ENCODE measurements at places on chromosomes 3 and 15. TPM values are rescaled to one million over a fixed set of nuclear protein-coding genes. Genes with fewer than 3 reads are reported as not detected.

Gene CD200
- total RNA-seq = not detected

DNA sequence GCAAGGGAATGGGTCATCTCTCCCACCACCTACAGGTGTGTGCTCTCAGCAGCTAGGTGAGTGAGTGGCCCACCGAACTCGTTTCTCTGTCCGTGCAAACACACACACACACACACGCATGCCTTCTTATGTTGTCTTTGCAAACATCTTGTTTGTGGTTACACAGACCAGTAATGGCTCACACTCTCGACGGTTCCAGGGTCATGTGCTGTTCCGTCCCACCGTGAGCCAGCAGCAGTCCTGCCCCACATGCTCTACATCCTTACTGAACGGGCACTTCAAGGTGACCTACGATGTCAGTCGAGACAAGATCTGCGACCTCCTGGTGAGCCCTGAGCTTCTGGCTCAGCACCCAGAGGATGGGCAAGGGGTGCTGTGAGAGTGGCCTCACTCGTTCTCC, 4.3 kb downstream of the ITIH1 start:
- no peaks in the 10 kb centered on the region for H3K36me3 ChIP-seq
- H3K27ac ChIP-seq = no peak overlapping the region
- H3K4me3 ChIP-seq = no peak overlapping the region
- DNase-seq = no peak
- H3K27me3 ChIP-seq = no peaks in the 10 kb centered on the region

DNA sequence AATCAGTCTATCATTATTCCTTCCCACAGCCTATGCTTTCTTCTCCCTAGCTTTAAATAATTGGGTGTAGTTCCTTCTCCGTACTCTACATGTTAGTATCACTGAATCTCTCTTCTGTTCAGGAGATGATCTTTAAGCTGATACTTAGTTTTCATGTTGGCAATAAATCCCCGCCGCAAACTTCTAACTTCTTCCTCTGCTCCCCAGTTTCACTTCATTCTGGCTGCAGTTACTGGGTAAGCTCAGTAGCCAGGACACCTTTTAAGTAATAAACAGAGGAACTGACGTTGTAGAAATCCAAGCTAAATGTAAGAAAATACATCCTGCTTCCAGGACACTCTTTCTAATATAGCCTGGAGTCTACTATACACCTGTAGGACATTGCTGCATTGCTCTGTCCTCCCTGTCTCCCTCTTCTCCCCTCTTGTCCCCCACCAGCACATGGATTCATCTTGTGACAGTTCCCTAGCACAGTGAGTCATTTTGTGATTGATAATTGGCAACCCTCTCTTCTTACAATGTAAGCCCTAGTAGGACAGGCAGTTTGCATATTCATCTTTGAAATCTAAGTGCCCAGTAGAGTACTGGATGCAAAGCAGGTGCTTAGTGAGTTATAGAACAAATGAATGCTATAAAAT, 598.2 kb downstream of the UNC13C start:
- H3K27me3 ChIP-seq = peaks cover 3% of the 10 kb centered on the region
- no peak overlapping the region for H3K27ac ChIP-seq
- H3K4me3 ChIP-seq = no peak overlapping the region
- DNase-seq = no peak

DNA sequence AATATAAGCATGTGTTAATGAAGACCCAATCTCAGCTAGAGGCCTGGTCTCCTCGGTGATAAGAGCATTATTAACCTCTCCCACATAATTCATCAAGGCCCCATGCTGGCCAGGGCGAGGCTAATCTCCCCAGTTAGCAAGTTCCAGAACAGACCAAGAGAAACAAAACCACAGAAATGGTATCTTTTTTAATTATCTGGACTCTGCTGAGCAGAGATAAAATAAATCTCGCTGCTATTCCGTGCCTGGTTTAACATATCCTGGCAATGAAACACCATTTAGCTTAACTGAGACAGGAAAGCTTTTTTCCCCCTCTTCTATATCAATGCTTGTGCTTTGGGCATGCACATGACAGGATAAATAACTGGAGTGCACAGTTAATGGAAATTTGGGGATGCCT, 72.5 kb upstream of the ARHGEF3 start:
- H3K4me1 ChIP-seq = peaks cover 7% of the 10 kb centered on the region
- DNase-seq = no peak
- no peak overlapping the region for H3K4me3 ChIP-seq
- no peaks in the 10 kb centered on the region for H3K36me3 ChIP-seq

DNA sequence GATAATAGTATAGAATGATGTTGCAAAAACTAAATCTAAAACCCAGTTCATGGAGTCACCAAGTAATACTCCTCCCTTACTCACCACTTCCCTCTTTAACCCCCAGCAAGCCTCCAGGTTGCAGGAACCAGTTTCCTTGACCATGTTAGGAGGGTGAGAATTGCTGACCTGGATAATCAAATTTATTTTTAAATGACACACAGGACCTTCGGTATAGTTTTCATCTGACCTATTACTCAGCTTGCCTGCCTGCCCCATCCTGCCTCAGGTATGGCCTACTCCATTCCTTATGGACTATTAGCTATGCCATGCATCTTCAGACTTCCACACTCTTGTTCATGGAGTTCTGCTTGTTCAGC, 883 bp downstream of the RTP4 start:
- no peaks in the 10 kb centered on the region for H3K4me1 ChIP-seq
- DNase-seq = no peak

GRCh38 chr3:116877968-116878367, 168.4 kb downstream of the TUSC7 start:
- DNase-seq = no peak
- H3K4me3 ChIP-seq = no peak overlapping the region
- no peak overlapping the region for H3K27ac ChIP-seq
- H3K4me1 ChIP-seq = no peaks in the 10 kb centered on the region
- H3K27me3 ChIP-seq = no peaks in the 10 kb centered on the region

DNA sequence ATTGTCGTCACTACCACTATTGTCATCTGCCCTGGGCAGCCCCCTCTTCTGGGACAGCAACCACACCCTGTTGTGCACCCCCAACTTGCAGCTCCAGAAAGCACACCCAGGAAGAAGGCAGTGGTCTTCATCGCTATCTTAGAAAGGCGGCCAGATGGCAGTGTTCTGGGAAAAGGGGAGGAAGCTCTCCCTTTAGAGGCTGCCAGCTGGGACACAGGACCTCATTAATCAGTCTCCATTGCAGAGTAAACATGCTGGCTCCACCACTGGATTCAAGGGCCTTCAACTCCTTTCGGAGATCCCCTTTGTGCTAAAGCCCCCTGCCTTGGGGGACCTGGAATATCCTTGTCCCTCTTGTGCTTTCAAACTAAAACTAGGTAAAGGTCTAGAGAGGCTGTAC, 199.3 kb upstream of the LINGO1 start:
- H3K27me3 ChIP-seq = 0 out of 2 replicates have a peak, but pooled peaks cover 3% of the 10 kb centered on the region
- H3K4me3 ChIP-seq = no peak overlapping the region
- no peak for DNase-seq
- H3K36me3 ChIP-seq = no peaks in the 10 kb centered on the region
